ENCODE measurements at places on chromosomes 1 and 21.

DNA sequence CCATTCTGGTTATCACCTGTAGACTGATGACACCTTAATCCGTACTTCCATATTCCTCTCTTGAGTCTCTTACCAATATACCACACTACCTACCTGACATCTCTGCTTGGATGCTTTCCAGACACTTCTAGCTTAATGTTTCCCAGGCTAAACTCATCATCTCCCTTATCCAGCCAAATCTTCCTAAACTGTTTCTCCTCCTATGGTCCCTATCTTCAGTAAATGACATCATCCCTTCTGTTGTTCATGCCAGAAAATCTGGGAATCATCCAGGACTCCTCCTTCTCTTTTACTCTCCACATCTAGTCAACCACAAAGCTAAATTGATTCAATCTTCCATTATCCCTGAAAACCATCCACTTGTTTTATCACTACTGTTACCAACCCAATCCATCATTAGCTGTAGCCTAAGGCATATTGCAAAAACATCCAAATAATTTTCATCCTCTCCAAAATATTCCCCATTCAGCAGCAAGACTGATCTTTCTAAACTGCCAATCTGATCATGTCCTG lies 464.1 kb upstream of the BEND5 start:
- DNase-seq, result no peak

DNA sequence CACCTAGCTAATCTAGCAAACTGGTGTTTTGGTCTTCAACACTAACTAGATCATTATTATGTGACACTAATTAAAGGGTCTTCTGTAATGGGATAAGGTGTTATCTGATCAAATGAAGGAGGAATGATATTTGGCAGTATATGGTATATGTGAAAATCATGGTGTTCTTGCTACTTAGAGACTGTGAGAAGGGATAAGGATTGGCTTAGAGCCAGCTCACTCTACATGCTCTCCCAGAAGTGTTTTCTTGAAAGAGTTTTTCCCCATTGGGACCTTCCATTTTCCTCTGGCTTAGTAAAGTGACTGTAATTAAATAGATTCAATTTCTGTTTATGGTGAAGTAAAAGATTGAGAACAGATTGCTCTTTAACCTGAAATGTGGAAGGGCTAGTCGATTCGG lies 71.2 kb upstream of the RGL1 start:
- DNase-seq, result no peak

DNA sequence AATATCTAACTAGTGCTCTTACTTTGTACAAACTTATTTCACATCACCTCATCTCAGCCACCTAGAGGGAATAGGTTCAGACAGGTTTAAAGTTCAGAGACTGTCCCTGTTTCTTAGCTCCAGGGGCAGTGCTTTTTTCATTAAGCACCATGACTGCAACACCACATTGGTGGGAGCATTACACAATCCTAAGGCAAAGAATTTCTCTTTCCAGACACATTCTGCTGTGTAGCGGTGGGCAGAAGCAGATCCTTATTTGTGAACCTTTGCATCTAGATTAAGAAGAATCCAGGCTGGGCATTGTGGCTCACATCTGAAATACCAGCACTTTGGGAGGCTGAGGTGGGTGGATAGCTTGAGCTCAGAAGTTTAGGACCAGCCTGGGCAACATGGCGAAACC lies 16.1 kb downstream of the LCA5L start:
- DNase-seq, result no peak

GRCh38 chr1:156920233-156921052 lies at the start of gene LRRC71:
TSS of gene LRRC71 (plus strand) at chr1:156920632. CDS start at chr1:156920804, 172 bp downstream.
- DNase-seq, result peak; percentile 78

DNA sequence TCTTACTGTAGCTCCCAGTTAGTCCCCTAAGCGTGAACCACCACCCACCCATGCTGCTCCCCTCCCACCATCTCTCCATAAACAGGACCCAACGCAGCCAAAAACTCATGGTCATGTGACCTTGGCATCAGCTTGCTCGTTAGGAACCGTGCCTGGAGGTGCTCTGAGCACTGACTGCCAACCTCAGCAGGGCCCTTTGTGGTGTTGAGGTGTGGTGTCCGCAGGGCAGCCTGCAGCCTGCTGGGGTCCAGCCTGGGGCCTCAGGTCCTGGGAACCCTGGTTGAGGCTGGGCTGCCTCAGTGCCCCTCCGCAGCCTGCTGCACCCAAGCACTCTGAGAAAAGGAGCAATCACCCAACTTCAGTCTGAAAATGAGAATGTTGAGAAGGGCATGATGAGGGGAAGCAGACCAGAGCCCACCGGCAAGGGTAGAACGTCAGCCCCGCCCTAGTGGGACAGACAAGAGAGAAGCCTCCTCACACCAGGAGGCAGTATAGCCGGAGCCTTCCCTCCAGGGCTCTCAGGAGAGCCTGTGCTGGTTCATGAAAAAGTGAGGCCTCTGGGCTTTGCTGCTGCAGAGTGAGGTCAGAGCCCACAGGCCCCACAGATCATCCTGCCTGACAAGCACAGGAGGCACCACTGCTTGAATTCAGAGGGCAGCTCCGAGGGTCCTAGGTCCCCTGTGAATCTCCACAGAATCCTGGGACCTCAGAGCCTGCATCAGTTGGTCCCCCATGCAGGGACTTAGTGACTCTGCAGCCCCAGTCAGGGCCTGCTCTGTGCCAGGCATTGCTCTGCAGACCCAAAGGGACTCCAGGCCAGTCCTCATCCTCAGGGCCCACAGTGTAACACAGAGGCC lies 4.9 kb upstream of the COL6A2 start:
- DNase-seq, result no peak

DNA sequence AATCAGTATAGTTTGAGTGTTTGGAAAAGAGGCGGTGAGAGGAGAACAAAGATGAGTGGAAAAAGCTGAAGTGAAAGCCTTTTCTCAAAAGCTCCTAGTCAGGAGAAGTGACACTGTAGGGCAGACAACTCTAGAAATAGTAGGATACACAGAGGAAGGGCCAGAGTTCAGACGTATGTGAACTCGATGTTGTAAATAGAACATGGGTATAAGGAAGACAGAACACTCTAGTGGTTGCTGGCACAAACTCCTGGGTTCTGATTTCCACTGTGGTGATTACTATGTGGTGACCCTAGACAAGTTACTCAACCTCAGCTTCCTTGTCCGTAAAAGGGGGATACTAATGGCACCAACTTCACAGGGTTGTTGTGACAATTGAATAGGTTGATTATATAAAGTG lies 30.2 kb upstream of the MGST3 start:
- DNase-seq, result no peak

- DNase-seq, result no peak
Measured at GRCh38 chr1:91349524-91349923, 55.1 kb downstream of the HFM1 start.

DNA sequence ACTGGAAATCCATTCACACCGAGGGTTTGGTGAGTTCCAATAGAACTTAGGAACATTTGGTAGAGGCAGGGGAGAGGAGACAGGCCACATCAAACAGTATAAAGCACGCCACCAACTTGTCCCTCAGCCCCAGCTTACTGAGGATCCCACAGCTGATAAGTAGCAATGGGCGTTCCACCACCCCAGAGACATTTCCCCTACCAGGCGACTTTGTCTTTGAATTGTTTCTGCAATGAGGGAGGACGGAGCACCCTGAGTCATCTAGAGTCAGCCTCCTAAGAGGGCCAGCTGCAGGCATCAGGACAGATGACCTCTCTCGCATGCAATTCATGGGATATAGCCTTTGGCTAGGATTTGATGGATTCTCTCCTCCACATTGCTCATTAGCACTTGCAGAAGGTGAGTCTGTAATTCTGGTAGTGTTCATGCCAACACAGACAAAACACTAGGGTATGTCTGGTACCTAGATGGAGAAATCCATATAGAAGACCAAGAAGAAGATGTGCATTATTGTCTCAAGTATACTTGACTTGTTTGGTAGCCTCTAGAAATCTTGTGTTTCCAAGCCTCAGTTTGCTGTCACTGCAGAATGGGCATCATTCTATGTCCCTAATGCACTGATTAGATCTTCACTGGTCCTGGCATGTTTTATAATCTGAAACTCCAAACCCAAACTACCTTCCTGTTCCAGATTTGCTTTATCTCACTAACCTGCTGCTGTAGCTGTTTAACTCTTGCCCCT lies 69.0 kb downstream of the RRAGC start:
- no peak for DNase-seq

DNA sequence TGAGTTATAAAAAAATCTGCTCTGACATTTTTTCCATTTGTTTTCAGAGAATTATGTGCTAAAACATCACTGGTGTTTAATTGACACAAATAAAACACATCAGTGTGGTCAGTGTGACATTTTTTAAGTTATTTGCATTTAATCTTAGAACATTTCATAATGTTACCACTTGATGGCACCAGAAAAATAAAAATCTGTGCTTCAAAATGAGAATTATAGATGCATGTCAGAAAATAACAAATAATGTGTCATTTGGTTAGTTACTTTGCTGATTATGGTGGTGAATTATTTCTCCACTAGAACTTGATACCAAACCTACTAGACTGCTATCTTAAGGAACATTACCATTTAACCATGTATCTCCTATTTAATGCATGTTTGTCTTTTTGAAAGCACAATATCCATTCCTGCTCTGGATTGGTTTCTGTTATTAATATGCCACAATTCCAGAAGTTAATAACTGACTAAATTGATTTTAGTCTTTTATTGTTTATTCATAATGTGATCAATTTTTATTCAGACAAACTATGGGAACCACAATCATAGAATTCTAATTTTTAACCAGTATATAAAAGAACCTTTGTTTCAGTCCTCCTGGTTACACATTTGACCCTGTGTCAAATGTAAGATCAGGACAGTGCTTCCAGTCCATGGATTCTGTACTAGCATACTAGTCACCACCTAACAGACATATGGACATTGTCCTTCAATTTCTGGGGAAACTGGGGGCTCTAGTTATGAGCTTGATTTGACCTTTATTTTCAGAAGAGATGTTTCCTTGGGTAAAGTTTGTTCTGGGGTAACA lies 81.0 kb downstream of the RPS6KC1 start:
- DNase-seq, result no peak

DNA sequence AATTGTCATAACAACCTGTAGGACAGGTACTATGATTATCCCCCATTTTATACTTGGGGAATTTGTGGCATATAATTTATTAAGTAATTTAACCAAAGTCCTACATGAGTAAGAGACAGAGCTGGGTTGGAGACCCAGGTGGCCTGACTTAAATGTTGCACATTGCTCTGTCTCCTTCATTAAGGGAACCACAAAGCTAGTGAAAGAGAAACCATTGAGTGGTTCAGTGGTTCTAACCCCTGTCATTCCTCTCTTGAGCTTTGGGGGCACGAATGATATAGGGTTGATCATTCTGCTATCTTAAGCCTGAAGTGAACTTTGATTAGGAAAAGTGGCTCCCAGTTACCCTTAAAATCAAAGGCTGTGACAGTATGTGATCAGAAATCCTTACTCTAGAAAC lies 5.3 kb upstream of the MAP3K7CL start:
- DNase-seq, result no peak

Measured in fibroblast of skin of right quadriceps (primary cell).